NAMALWA (cell line): ENCODE measurements at places on chromosomes 2 and 18.

GRCh38 chr2:151887164-151887563, 58.9 kb upstream of the ARL5A start:
- no peak for DNase-seq

DNA sequence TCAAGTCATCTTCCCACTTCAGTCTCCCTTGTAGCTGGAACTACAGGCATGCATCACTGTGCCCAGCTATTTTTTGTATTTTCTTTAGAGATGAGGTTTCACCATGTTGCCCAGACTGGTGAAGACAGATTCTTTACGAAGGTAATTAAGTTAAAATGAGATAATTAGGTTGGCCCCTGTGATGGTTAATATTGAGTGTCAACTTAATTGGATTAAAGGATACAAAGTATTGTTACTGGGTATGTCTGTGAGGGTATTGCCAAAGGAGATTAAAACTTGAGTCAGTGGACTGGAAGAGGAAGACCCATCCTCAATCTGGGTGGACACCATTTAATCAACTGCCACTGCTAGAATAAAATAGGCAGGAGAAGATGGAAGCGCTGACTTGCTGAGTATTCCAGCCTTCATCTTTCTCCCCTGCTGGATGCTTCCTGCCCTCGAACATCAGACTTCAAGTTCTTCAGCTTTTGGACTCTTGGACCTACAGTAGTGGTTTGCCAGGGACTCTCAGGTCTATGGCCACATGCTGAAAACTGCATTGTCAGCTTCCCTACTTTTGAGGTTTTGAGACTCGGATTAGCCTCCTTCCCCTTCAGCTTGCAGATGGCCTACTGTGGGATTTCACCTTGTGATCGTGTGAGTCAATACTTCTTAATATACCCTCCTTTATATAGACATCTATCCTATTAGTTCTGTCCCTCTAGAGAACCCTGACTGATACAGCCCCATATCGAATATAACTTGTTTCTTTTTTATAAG, 269.1 kb downstream of the TMX3 start:
- no peak for DNase-seq

DNA sequence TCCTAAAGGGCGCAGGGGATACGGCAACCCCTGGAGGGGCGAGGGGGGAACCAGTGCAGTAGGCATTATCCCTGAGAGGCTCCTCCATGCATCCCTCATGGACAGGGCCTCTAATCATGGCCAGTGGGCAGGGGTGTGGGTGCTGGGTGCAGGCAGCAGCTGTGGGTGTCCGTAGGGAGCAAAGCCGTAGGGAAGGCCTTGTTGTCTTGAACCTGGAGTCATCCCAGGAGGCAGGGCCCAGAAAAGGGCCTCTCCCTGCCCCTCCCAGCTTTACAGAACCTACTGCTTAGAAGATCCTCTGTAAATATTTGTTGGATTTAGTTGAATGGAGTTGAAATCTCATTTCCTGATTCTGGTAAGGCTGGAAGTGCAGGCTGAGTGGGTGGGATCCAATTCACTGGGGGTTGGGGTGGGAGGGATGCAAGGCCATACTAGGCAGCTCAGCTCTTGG, 207.0 kb upstream of the HAAO start:
- no peak for DNase-seq

GRCh38 chr2:205807229-205807628, 124.9 kb downstream of the NRP2 start:
- DNase-seq: no peak

GRCh38 chr18:58208207-58208932, 164.3 kb downstream of the NEDD4L start:
- DNase-seq: peak; percentile 45

- no peak for DNase-seq
Measured at GRCh38 chr18:48090021-48090420, 159.6 kb upstream of the SMAD2 start.

- DNase-seq: no peak
Measured at GRCh38 chr2:36246320-36246990, 109.1 kb upstream of the CRIM1 start.

DNA sequence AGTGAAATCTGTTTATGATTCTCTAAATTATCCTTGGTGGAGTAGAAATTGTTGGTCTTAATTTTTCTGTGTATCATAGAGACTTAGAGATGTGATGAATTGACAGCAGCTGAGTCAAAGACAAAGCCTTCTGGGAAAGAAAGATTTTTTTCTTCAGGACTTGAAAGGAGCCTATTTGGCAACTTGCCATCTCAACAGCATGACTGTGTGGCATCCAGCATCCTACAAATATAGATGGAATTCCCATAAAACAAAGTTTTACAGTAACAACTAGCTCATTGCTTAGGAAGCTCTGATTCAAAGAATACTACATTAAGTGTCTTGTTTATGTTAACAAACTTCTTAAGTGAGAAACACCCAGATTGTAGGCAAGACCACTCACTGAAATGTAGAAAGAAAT, 79.2 kb upstream of the SETBP1 start:
- no peak for DNase-seq

DNA sequence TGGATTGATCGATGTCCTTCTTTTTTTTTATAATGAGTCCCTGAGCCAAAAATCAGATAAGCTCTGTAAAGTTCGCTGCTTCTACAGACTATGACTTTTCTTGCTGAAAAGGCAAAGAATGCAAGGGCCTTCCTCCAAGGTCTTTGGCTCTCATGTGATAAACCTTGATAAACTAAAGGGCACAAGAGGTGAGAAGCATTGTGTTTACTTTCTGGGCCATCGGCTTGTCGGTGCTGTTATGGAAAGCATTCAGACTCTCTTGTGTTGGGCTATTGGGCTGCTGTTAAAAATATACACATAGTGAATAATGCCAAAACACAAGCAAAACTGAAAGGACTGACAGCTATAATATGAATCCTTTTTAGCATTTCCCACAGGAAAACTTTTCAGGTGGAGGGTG, 472.4 kb upstream of the SPHKAP start:
- no peak for DNase-seq

GRCh38 chr2:119426801-119427395, 4.8 kb upstream of the TMEM37 start:
- no peak for DNase-seq

DNA sequence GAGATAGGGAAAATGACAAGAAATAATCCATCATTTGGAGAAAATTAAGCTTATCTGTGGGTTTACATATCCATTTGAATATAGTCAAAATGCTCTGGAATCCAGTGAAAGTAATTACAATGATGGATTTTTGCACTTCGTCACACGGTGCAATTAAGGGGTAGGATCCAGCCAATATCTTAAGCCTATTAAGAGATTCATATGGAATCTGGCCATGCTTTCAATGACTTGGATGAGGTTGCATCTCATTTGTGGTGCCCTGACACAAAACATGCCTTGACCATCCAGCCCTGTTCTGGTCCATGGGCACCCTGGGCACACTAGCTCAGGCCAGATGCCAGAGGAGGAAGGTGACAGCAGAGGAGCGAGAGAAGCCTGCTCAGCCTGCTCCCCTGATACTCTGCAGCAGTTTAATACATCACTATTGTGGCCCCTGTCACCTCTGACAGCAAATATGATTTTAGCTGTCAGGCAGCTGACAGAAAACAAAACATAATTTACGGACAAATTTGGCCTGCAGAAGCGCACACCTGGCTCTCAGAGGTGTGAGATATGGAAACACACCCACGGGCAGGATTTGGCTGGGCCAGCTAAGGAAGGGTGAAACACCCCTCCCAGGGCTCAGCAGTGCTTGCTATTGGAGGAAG, 94.1 kb upstream of the ST8SIA3 start:
- DNase-seq: no peak

DNA sequence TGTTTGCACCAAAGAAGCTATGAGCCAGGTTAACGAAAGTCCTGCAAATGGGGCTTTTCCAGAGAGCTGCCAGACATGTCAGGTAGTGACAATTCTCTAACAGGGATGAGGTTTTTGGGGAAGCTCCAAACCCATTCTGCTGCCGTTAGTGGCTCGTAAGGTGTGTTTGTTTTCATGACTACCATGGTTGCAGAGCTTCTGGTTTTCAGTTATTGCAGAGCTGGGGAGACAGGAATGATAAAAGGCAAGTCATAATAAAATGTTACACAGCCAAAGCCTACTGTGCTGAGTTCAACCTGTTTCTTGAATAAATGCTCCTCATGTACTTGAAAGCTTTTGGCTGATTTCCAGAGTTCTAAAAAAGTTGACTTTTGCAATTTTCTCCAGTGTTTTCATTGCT, 209.2 kb upstream of the STK17B start:
- no peak for DNase-seq

DNA sequence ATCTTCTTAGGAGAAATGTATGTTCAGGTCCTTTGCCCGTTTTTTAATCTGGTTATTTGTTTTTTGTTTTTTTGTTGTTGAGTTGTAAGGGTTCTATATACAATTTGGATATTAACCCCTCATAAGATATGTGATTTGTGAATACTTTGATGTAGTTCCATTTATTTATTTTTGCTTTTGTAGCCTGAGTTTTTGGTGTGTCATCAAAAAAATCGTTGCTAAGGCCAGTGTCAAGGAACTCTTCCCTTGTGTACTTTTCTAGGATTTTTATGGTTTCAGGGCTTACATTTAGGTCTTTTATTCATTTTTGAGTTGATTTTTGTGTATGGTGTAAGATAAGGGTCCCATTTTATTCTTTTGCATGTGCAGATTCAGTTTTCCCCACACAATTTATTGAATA, 372.6 kb downstream of the PLCL1 start:
- no peak for DNase-seq

GRCh38 chr2:23330214-23330613, 54.8 kb upstream of the KLHL29 start:
- DNase-seq: peak; percentile 27

GRCh38 chr18:45039376-45039775, 358.7 kb downstream of the SETBP1 start:
- DNase-seq: no peak

DNA sequence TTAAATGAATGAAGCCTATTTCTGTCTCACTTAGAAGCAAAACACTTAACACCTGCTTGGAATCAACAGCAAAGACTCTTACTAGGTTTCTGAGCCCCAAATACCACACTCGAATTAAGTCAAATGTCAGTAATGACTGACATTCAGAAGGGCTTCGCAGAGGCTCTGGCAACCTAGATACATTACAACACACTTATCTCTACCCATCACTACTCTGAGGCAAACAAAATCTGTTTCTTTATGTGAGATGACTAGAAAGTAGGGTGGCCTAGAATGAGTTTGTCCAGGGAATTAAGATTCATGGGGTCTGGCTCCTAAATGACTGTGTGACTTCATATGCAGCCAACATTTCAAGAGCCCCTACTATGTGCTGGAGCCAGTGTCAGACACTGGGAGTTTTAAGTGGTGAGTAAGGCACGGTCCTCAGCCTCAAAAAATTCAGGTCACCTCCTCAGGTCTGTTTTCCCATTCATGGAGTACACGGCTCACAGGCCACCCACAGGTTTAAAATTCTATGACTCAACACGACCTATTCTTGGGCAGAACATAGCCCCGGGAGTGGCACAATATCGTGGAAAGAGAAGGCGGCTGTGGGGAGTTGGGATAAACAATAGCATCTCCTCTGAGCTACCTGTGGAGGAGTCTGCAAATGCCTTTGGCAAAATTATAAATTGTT, 150.3 kb upstream of the ZFP36L2 start:
- no peak for DNase-seq

- DNase-seq: no peak
Measured at GRCh38 chr2:203683421-203683820, 23.0 kb upstream of the CD28 start.

DNA sequence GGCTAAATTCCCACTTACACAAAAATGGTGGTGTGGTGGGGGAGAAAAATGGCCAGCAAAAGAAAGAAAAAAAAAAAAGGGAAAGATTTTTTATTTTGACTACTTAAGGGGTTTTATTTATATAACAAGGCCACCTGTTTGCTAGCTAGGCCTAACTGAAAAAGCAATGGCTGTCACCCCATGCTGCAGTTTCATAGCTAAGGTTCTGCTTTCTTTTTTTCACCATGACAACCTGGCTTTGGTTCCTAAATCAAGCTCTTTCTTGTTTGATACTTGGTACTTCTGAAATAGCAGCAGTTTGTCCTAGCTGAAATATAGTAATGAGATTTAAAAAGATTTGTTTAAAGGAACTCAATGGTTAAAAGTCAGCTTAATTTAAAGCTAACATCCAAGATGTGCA, 433.2 kb upstream of the MEX3C start:
- DNase-seq: peak; percentile 61

- DNase-seq: no peak
Measured at GRCh38 chr2:128359841-128360240, 41.2 kb upstream of the HS6ST1 start.

GRCh38 chr2:130241041-130241707, 42.9 kb upstream of the TUBA3E start:
- DNase-seq: no peak

DNA sequence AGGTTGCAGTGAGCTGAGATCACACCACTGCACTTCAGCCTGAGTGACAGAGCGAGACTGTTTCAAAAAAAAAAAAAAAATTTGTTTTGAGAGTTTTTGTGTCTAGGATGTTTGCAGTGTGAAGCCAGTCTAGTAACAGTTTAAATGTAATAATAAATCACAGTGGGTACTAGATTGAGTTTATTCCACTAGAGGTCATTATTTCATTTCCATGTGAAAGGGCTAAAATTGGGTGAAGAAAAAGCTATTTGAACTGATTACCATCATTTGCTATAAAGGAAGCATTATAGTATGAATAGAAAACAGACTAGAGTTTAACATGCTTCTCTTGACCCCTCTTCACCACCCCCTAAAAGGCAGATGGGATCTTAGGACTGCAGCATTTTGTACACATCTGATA, 20.3 kb downstream of the SNRPD1 start:
- peak; percentile 24 for DNase-seq

DNA sequence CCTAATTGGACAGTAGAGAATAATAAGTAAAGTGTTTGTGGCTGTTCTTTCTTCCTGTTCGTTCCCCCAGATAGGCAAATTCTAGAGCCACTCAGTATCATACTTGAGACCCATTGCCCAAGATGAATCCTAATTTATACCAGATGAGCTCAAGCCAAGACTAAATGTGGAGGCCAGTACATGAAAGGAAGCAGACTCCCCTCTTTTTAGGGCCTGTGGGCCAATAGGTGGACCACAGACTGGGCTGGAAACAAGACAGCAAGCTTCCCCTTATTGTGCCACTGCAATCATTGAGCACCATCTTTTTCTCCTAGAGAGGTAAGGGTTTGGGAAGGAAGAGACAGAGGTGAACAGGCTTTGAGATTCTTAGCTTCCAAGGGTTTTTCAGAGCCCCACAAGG, 141.9 kb downstream of the MGAT5 start:
- DNase-seq: no peak

DNA sequence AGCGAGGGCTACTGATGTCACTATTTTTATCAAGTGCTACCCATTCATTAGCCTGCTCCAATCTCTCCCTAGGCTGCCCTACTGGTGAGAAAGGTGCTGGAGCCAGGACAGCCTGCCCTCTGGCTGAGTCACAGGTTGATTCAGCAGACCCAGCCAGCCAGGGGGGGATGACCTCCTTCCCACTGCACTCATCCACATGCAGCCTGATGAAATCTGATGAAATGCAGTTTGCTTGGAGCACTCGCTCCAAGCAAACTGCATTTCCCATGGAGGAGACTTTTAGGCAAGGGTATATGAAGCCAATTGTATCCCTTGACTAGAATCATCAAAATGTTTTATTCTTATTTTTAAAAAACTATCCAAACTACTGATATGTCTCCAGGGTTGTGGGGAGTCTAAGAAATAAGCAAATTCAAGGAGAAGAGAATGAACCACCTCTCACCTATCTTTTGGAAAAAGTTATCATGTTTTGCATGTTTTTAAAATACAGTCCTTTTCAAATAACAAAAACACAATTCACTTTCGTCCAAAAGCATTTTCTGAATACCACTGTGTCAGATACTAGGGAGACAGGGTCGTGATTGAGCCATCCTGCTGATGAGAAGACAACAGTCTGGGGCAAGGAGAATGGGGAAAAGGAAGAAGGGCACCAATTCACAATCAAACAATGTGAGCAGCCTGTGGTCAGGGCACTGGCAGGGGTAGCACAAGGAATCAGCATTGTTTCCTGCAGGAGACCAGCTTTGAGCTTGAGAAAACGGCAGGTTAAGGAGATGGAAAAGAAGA, 128.3 kb downstream of the AFF3 start:
- no peak for DNase-seq
